Stimulated activated CD8-positive, alpha-beta memory T cell treated with anti-CD3 and anti-CD28 coated beads, Interleukin-12 subunit alpha, Interleukin-12 subunit beta, amount 100 ng/mL, for 1 hour (primary cell): ENCODE measurements at places on chromosomes 13 and 19.

DNA sequence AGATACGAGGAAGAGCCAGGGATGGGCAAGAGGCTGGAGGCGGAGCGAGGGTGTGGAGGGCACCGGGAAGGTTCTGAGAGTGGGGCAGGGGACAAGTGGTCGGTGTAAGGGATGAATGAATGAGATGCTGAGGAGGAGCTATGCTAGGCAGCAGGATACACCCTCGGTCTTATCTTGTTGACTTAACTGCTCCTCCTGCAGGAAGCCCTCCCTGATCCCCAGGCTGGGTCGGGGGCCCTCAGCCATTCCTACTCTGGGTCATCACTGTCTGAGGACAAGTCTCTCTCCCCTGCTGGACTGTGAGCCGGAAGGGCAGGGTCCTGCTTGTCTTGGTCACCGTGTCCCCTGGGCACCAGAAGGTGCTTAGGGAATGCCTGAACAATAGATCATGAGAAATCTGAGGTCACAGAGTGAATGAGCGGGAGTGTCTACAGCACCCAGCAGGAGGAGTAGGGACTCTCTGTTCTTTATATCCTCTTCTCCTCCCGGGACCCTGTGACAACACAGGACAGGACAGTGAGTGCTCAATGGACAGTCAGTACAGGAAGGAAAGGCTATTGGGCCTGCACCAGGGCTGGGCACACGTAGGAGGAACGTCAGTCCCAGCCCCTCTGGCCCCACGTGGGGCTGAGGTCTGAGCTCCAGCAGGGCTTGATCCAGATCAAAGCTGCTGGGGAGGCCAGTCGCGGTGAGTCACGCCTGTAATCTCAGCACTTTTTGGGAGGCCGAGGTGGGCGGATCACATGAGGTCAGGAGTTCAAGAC is 6.5 kb downstream of the NKPD1 start:
- no peak for DNase-seq

DNA sequence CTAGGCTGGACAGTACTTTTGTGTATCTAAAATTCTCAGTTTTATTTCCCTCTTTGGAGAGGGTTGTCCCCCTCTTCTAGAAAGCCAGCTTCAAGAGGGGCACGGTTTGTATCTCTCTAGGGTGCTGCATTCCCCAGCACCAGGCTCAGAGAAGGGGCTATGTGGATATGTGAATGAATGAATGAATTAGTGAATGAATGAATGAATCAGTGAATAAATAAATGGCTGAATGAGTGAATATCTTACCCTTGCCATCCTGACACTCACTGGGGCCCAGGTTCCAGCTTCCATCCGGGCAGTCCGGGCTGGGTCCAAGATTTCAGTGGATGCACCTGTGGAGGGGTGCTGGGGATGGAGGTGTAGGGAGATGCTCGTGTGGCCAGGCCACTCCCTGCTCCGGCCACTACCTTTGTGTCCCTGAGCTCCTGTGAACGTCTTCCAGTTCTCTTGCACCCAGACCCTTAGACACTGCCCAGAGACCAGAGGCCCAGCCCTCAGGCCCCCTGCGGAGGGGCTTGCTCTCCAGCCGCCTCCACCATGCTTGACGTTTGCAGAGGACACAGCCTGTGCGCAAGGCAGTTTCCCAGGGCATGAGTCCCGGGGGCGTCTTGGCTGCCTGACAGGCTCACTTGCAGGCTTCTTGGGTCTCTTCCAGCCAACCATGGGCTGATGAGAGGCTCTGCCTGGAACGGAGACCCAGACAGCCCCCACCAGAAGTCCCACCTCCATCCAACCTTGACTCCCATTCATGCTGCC is 2.8 kb upstream of the KCNN1 start:
- no peak for DNase-seq

DNA sequence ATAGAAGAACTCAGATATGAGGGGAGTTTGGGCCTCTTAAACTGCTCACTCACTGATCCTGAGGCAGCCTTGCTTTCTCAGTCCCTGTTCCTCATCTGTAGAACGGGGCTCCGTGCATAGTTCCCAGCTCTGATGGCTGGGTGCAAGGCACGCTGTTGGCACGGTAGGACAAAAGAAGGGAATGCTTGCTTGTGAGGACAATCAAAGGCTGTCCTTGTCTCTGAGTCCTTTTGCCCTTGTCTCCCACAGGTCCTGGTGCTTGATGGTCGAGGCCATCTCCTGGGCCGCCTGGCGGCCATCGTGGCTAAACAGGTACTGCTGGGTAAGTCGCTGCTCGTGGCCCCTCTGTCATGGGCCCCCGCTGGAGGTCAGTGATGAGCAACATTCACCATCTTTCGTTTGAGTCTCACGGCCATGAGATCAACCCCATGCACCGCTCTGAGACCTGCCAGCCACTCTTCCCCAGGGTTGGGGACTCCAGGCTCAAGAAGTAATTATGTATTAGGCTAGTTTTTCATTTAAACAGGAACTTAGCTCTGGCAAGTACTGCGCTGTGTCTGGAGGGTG is 2.3 kb downstream of the RPL13A start:
- no peak for DNase-seq

GRCh38 chr13:73025217-73026012 is 33.4 kb upstream of the KLF5 start:
- DNase-seq = no peak

DNA sequence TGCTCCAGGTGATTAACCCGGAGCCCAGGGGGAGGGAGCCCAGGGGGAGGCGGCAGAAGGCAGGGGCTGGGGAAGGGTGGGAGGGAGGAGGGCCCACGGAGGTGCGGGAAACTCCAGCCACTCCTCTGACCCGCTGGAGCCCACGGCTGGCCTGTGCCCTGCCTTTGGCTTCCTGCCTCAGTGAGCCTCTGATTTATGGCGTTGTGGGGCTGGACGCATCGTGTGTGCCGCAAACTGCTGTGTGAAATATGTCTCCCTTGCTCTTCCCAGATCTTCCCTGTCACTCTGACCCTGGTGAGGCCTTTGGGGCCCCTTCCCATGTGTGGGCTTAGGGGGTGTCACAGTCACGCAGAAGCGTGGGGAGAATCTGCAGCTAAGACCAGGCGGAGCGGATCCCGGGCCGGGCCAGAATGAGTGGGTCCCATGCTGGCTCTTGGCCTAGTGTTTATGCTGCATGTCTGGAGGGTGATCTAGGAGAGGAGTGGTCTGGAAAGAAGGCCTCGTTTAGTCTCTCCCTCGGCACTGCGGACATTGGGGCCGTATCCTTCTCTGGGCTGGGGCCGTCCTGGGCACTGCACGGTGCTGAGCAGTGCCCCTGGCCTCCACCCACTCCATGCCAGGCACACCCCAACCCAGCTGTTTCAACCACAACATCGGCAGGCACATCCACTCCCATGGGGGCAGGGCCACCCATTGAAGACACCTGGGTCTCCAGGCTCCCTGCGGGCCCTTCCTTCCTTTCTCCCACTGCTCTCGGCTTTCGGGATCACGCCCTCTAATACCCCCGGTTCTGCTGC is 123.0 kb downstream of the KDM4B start:
- DNase-seq = no peak

- DNase-seq = no peak
Measured at GRCh38 chr13:74136084-74136658, 2.0 kb upstream of the KLF12 start.

GRCh38 chr19:39345956-39346355 is 3.7 kb downstream of the SAMD4B start:
- no peak for DNase-seq

DNA sequence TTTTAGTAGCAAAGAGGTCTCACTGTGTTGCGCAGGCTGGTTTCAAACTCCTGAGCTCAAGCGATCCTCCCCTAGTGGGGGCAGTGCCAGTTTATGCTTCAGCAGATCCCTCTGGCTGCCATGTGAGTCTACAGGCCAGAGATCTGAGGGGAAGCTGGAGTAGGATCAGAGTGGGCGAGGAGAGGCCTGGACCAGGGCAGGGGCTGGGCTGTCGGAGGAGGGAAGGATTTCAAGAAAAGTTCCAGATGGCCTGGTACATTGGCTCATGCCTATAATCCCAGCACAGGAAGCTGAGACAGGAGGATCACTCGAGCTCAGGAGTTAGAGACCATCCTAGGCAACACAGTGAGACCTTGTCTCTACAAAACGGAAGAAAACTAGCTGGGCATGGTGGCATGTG is 9.8 kb downstream of the DHX34 start:
- no peak for DNase-seq

DNA sequence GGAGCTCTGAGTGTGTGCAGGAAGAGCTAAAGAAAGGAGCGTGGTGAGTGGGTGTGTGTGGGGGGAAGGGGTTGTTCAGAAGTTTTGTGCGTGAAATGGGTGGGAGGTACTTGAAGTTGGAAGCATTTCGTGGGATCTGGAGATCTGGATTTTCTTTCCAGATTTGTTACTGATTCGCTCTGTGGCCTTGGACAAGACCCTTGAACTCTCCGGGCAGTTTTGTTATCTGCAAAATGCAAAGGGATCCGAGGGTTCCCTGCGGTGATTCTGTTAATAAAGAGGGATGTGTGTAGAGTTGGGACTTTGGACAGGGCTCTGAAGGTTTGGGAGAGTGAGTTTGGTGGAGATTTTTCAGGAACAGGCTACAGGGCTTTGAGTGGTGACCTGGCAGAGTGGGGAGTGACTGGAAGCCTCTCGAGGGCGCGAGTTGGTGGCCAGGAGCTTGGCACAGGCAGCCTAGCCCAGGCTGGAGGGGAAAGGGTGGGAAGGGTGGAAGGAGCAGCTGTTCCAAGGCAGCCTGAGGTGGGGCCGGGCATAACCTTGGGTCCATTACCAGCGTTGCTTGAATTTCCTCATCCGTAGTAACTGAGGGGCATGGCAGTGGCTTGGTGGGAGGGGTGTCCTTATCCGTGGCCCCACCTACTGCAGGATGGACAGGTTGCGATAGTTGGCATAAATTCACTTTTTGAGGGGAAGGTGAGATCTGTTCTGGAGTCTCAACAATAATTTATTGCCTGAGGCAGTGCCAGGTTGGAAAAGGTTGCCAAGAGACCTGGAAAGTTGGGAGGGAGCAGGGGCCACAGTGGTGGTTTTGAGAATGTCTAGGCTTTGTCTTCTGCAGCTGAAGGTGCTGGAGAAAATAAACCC is 2.1 kb downstream of the ACTN4 start:
- DNase-seq = no peak
